ENCODE measurements at places on chromosomes 3 and 15.

DNA sequence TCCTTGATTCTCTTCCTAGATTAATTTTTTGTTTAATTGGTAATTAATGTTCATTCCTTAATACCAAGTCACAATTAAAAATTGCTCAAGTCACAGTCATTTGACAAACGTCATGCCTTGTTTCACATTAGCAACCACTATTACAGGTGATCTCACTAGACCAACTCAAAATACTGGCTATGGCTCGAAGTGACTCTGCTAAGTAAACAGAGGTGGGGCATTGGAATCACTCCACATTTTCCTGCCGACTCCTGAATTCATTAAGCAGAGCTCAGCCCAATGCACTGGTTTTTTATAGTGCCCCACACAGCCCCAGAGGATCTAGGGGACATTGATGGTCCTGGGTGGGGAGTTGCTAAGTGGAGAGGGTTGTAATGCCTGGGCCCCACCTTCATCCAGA is 201.2 kb upstream of the NSMCE3 start:
- DNase-seq = no peak

- no peak for DNase-seq
These were observed 126.7 kb downstream of the SERPINI1 start for GRCh38 chr3:167862104-167862730.

- DNase-seq = no peak
These were observed 129.0 kb upstream of the ARHGEF3 start for GRCh38 chr3:56930706-56931105.

- DNase-seq = no peak
These were observed 57.9 kb downstream of the TIPARP start for GRCh38 chr3:156732261-156732660.

DNA sequence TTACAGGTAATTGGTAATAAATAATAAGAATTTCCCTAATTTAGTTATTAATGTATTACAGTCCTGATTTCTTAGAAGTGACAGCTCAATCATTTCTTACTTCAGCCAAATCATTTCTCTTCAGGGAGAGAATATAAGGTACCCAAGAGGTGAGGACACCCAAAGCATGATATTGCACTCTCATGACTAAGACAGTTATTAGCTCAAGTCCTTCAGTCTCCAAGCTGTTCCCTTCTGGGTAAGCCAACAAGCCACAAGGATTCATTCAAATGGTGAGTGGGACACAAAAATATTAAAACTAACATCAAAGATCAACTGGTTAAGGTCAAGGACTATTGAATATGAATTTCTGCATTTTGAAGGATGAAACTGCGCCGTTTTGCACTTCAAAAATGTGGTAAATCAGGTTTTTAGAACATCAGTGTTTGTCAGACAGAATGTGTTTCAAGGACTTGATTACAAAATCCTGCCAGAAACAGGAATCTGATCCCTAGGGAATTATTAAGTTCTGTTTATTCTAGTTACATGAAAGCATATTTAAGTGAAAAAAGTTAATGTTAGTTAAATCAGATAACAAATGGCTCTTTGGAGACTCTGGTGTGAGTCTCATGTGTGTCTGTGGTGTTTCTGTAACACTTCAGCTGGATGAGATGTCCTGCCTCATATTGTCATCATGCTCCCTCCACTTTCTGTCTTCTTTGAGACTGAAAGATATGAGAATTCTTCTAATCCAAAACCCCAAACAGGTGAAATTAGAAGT is 101.7 kb upstream of the COL8A1 start:
- DNase-seq = no peak

DNA sequence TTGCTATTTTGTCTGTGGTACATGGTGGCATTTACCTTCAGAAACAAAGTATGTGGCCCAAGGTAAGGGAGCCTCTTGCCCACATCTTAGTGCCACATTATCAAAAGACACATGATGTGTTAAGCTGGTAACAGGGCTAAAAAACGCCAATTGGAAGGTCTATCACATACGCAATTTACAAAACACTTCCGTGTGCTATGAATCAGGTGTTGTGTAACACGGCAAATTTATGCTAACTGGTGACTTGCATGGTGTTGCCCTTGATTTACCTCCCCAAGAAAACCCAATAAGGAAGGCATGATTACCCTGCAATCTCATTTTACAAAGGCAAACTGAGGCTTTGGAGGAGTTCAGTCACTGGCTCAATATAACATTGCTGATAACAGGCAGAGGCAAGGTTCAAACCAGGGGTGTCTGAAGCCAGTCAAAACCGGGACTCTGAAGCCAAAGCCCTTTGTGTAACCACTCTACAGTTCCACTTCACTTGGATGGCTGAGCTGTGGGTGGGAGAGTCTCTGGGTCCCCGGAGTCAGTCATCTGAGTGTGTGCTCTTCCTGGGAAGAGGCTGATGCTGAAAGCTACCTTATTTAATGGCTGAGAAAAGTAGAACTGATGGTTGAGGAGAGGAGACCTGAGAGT is 103.9 kb upstream of the BCL6 start:
- DNase-seq = no peak

DNA sequence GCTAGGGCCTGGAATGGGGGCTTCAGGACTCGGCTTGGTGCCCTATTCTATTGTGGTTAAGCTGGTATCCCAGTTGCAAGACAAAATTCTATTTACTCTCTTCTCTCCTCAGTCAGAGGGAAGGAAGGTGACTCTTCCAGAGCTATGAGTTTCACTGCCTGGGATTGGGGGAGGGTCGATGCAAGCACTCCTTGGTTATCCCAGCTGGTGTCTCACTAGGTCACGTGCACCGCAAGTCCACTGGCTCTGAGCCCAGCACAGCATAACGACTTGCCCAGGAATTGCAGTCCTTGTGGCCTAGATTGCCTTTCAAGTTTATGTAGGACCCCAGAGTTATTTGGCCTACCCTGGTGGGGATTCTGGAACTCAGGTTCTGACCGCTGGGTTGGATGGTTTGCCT is 958.8 kb downstream of the IGSF11 start:
- DNase-seq = no peak

DNA sequence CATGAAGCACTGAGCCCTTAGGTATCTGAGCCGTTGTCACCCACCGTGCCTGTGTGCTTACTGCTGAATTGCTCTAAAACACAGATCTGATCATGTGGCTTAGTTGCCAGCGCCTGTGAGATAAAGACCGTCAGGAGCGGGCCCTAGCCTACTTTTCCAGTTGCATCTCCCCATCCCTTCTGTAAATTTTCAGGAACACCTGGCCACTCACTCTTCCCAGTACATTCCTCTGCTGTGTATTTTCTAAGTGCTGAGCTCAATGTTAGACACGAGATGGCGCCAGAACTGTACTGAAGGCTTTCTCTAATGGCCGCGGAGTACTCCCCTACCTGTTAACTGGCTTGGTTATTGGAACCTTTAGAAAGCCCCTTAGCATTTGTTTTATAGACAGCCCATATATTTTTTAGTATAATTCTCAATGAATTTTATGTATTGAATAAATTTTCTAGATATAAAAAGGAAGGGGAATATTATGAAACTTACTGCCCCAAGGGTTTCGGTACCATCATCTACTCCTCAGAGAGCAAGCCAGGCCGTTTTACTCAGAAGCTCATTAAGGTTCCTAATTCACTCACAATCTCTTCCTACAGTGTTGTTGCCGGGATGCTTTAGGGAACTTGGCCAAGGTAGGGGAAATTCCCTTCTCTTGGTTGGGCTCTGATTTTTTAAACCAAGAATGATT is 16.7 kb upstream of the WNT7A start:
- DNase-seq = peak; percentile 45

- no peak for DNase-seq
These were observed 16.9 kb downstream of the RFTN1 start for GRCh38 chr3:16496408-16497222.

GRCh38 chr3:32821686-32822296 is 4.0 kb downstream of the TRIM71 start:
- DNase-seq = no peak

DNA sequence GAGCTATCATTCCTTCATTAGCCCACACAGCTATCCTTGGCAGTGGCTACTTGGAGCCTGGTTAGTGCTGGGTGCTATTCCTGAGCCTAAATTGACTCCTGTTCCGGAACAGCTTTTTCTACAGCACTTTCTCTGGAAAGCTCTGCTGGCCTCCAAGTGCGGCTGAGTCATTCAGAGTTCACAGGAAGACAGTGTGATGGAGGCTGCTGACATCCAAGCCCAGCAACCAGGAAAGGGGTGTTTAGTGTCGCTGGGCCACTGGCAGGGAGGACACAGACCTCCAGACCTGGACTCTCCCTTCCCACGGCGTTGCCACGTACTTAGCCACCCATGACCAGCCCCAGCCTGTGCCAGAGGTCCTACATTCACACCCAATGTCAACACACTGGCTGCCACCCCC is 28.7 kb downstream of the CACNA2D2 start:
- DNase-seq = no peak

GRCh38 chr3:114406922-114407321 is 113.1 kb downstream of the TIGIT start:
- no peak for DNase-seq

- no peak for DNase-seq
These were observed 630 bp downstream of the SNRK start for GRCh38 chr3:43286841-43287499.

GRCh38 chr3:38360345-38360744 is 13.8 kb downstream of the XYLB start:
- DNase-seq = no peak

DNA sequence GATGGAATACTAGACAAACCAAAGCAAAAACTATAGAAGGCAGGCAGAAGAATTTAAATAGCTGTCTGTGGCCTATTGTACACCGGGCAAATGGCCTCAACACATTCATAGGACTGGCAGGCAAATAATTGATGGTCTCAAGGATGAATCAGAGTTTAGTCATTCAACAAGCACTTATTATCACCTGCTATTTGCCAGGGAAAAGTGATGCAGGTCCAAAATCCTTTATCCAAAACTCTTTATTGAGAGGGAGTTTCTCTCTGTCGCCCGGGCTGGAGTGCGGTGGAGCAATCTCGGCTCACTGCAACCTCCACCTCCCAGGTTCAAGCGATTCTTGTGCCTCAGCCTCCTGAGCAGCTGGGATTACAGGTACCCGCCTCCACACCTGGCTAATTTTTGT is 2.3 kb downstream of the EIF2AK4 start:
- no peak for DNase-seq

- no peak for DNase-seq
These were observed 279.2 kb downstream of the TLE3 start for GRCh38 chr15:69818529-69818928.

DNA sequence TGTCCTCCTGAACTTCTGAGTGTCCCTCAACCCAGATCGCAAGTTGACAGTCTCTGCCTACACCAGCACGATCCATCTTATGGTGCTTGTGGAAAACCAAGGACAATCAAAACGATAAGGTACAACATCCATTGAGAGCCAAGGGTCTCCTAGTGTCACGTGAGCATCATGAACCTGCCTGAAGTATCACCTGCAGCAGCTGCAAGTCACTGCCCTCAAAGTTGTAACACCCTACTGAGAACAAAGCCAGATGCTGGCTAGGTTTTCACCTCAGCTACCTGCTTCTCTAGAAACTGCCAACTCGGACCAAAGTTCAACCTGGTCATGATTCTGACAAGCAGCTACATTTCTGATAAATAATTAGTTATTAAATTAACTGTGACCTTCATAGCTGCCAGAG is 17.5 kb downstream of the C2CD4B start:
- no peak for DNase-seq

GRCh38 chr15:74857671-74858368 is 14.9 kb upstream of the ULK3 start:
- no peak for DNase-seq

DNA sequence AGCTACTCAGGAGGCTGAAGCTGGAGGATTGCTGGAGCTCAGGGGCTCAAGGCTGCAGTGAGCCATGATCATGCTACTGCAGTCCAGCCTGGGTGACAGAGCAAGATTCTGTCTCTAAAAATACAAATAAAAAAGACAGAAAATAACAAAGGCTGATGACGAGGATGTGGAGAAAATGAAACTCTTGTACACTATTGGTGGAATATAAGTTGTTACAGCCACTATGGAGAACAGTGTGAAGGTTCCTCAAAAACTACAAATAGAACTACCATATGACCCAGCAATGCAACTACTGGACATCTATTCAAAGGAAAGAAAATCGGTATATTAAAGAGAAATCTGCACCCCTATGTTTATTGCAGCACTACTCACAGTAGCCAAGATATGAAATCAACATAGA is 526.7 kb upstream of the NAALADL2 start:
- no peak for DNase-seq

DNA sequence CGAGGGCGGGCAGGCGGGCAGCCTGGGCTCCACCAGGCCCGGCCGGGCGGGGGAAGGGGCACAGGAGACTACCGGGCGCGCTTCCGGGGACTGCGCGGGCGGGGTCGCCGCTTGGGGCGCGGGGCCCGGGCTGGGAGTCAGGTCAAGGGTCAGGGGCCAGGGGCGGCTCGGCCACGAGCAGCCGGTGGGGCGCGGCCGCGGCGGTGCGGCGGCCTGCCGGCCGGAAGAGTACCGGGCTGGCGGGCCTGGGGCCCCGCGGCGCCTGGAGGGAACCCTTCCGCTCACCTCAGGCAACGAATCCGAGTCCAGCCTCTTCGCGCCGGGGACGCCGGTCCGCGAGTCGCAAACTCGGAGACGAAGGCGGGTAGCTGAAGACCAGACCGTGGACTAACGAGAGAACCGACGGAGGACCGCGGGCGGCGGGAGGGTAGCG is 225 bp downstream of the RHOA start:
- DNase-seq = no peak

DNA sequence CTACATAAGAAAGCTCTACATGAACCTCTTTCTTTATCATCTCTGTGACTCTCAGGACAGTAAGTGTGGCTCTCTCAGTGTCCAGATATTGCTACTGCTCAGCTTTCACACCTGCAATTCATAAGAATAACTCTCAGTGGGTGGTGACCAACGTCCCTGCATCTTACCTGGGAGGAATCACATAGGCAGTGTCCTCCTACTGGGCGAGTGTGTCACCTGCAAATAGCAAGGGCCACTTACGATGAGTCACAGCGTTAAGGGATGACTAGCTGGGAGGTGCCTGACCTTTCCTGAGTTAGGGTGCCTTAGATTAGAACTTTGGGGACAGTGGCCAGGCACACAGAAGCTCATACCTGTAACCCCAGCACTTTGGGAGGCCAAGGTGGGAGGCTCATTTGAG is 90.8 kb upstream of the C3orf80 start:
- DNase-seq = no peak

- no peak for DNase-seq
These were observed 40.3 kb downstream of the IL1RAP start for GRCh38 chr3:190554197-190554596.

DNA sequence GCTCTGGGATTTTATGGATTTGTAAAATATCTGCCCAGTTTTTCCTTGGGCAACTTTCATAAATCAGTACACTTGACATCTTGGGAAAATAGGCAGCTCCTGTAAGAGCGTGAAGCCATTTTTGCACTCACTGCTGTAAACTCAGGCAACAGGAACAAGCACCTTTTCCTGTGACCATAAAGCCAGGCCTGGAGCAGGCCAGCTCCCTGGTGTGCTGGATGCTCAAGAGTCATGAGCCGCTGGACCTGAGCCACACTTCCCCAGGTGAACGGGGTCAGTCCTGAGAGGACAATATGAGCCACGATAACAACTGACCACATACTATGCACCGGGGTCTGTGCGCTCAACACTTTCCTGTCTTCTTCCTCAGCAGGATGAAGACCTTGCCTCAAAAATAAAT is 158.2 kb downstream of the NUP210 start:
- no peak for DNase-seq

Data from activated CD8-positive, alpha-beta memory T cell treated with anti-CD3 and anti-CD28 coated beads for 4 hours (primary cell).